ENCODE measurements at places on chromosomes 4 and X.

DNA sequence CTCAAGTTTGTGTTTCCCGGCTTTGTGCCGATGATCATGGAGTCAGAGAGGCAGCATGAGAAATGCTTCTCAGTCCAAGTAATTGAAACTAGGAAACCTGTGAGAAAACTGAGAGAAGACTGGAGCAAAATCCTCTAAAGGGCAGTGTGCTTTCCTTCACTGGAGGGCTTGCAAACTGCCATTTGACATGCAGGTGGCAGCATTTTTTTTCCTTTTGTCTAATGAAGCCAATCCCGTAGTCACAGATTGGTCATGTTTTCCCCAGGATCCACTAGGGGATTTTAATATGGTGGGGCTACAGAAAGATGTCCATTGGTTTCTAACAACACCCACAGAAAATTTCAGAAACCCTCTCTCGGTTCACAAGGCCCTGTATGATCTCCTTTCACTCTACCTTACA lies 117.4 kb upstream of the NUDT10 start:
- DNase-seq, result no peak

GRCh38 chrX:109089359-109089758 lies 353.0 kb upstream of the IRS4 start:
- DNase-seq, result no peak

GRCh38 chr4:150599547-150599946 lies 17.6 kb downstream of the MAB21L2 start:
- no peak for DNase-seq

DNA sequence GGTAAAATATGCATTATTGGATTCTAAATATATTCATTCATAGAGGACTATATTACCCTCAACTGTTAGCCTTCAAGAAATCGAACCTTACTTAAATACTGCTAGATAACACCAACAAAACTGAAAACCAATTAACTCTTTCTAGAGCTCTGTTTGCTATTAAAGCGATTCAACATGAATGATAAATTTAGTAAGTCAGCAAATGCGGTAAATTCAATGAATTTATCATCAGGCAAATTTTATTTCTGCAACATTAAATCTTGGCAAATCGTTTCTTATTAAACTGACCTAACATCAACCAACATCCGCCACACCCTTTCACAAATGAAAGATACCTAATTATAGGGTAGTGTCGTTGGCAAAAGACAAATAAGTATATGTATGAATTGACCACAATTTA lies 26.4 kb upstream of the HELT start:
- DNase-seq, result no peak

- no peak for DNase-seq
Observed at GRCh38 chr4:160129439-160129838, 1026.6 kb downstream of the RAPGEF2 start.

- DNase-seq, result no peak
Observed at GRCh38 chrX:43849173-43849572, 33.1 kb downstream of the MAOB start.

- DNase-seq, result no peak
Observed at GRCh38 chrX:79366556-79366872, 620 bp downstream of the ITM2A start.

GRCh38 chrX:118974908-118975671 lies 672 bp downstream of the LONRF3 start:
- DNase-seq, result no peak

GRCh38 chrX:28960063-28960462 lies 372.8 kb downstream of the IL1RAPL1 start:
- no peak for DNase-seq

DNA sequence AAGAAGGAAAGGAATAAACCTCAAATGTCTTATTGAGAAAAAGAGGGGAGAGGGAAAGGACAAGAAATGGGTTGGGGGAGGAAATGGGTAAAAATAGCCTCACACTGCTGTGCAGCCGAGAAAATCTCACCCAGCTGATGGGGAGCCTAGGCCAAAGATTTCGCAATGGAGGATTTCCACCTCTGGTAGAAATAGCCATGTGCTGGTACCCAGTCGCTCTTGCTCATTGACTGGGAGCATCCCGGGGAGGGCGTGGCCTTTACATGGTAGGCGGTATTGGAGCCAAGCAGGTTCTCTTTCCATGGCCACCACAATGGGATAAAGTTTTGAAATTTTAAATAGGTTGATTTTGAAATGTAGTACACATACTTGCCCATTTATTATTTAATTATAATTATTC lies 255.1 kb upstream of the LDB2 start:
- DNase-seq, result no peak

DNA sequence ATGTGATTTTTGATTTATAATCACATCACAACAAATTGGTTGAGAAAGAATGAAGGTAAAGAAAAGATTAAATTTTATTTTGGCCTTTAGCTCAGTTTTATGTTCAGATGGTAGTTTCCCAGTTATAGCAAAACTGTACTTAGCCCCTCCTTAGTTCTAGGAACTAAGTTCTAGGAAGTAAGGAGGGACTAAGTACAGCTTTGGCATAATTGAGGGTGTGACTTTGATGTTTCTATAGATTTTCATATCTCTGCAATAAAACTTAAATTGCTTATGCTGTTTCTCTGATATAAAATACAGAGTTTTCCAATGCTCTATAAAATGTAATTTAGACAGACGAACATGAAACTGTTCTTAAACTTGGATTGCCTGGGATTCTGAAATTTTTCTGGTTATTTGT lies 46.6 kb upstream of the SLC4A4 start:
- no peak for DNase-seq

- DNase-seq, result no peak
Observed at GRCh38 chr4:5018096-5018495, 1.2 kb downstream of the CYTL1 start.

- no peak for DNase-seq
Observed at GRCh38 chr4:39525822-39526690, 1.2 kb downstream of the UGDH start.

- DNase-seq, result no peak
Observed at GRCh38 chr4:80058740-80059139, 14.3 kb downstream of the ANTXR2 start.

- DNase-seq, result peak; percentile 12
Observed at GRCh38 chr4:101835121-101835904, 44.8 kb downstream of the BANK1 start.

DNA sequence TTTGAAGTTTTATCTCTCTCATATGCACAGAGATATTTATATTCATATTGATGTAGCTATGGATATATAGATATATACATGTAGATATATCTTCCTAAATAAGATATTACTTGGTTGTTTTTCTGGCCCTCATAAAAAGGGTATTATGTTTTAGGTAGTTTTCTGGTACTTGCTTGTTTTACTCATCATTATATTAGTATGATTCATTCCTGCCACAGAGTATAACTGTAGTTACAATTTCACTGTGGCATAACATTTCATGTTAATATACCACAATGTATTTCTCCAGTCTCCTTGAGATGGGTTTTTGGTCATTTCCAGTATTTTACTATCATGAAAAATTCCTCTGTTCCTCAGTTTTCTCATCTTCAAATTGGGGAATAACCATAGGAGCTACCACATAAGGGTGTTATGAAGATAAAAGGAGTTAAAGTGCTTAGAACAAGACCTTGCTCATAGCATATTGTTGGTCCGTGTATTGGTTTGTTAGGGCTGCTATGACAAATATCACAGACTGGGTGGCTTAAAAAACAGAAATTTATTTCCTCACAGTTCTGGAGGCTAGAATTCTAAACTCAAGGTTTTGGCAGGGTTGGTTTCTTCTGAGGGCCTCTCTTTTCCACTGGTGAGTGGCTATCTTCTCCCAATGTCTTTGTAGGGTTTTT lies 129.7 kb downstream of the TMEM164 start:
- DNase-seq, result no peak

GRCh38 chrX:133586443-133586842 lies 171.2 kb upstream of the GPC4 start:
- no peak for DNase-seq

DNA sequence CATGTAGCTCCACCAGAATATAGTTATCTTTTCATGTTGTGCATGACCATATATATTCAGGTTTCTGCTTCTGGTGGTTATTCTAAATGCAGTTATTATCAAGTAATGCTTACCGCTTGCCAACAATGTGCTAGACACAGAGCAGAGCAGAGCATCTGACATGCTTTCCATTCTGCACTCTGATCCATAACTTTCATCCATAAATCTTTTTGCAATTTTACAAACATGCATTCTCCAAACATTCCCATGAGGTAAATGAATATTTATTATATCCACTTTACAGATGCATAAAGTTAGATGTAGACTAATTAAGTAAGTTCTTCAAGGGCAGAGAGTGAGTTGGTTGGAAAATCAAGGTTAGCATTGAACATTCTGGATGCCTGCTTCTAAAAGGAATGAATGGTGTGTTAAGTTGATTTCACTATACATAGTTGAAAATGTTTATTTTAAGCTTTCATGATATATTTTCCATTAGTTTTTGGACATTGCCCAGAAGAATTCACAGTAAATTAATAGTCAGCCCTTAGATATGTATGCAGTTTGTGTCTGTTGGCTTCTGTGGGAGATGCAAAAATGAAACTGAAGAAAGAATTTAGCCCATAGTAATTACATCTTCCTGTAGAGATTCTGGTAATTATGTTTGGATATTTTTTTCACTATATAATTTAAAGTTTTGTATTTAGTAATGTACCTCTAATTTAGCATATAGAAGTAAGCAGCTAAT lies 867.8 kb downstream of the CCSER1 start:
- DNase-seq, result no peak

DNA sequence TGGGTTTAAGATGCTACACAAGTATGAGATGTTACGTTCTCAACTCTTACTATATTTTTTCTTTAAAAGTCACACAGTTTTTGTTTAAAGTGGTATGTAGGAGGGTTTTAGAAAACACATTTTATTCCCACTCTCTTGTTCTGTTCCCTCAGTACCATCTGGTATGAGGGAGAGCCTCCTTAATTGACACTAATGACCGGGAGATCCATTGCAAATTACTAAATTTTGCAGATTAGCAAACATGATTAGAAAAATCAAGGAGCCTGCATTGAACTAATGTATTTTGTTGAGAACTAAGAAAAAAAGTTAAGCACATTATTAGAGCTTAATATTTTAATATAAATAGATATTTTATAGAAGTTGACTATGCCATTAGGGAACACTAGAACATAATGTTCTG lies 87.3 kb upstream of the UNC5C start:
- no peak for DNase-seq

DNA sequence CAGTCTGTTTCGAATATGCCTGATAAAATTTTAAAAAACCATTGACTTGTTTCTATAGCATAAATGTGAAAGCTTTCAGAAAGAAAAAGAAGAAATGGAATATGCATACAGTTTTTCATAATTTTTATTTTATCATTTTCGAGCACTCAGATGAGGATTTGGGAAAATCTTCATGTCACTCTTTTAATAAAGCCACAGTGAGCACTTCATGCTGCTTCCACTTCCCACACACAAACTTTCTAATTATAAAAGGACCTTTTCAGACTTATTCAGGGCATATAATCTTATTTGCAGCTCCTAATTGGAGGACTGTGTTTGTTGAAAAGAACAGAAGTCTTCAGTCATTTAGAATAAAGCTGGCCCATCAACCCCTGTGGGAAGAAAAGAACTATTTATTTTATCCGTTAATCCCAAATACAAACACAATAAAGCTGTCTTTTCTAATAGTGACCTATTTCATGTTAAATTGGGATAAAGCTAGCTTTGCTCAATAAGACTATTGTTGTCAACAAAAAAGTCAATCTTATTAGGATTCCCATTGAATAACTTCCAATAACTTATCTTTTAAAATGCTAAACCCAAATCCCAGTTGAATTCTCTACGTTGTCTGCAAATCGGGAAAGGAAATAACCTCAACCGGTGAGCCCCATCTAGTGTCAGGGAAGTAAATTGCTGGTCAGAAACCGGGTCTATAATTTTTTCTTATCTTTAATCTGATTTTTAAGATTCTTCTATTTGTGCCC lies 211.5 kb downstream of the PDGFRA start:
- DNase-seq, result no peak

DNA sequence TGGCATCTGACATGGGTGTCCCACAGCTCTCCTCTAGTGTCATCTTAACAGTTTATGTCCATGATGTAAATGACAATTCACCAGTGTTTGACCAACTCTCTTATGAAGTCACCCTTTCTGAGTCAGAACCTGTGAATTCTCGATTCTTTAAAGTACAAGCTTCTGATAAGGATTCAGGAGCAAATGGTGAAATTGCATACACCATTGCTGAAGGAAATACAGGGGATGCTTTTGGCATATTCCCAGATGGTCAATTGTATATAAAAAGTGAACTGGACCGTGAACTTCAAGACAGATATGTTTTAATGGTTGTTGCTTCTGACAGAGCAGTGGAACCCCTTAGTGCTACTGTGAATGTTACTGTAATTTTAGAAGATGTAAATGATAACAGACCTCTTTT lies 4.6 kb downstream of the FAT4 start:
- DNase-seq, result peak; percentile 24

DNA sequence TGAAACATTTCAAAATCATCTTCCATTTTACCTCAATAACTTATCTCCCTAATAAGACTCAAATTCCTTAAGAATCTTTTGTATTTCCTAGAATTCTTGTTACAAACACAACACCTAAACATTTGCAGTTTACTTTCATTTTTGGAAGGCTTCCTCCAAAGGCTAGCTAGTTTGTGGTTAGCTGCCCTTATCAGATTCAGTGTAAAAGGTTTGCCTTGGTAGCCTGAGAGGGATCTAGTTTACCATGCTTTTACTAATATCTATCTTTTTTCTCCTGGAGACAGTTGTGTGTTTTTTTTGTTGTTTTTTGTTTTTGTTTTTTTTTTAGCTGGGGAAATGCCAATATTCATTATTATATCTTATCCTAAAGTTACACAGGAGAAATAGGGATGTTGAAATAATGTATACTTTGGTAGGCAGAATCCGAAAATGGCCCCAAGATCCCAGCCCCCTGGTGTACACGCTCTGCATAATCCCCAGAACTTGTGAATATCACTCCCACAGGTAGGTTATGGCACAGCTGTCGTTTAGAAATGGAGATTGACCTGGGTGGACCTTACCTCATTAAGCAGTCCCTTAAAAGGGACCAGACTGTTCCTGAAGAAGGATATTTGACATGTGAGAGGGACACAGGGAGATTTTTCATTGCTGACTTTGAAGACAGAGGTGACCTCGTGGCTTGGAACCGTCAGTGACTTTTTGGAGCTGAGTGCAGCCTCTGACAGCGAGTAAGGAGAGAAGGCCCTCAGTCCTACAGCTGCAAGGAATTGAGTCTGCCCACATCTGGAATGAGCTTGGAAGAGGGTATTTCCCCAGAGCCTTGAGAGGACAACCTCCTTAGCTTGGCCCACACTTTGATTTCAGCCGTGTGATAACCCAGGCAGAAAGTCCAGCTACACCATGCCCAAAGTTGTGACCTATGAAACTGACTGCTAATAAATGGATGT lies 33.4 kb downstream of the SEPTIN11 start:
- no peak for DNase-seq

DNA sequence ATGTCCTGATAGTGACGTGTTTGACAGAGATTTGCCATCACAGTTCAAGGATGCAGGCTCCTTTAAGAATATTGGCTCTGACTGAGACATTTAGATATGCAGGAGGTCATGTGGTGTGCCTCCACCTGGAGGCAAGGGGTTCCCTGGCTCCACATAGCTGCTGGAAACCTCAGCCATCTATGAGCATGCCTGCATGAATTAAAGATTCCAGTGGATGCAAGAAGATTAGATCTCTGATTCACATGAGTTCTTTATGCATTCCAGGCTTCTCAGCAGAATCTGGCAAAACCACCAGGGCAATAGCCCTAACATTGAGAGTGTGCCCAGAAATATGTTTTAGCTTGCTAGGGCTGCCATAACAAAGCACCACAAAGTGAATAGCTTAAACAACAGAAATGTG lies 298.5 kb upstream of the AADAT start:
- no peak for DNase-seq

- DNase-seq, result no peak
Observed at GRCh38 chrX:9912351-9913145, 54.6 kb upstream of the CLDN34 start.
